Mammary epithelial cell (primary cell): ENCODE measurements at places on chromosomes 5 and 9.

GRCh38 chr5:112794410-112794809, 56.7 kb downstream of the APC start:
- DNase-seq, result no peak

DNA sequence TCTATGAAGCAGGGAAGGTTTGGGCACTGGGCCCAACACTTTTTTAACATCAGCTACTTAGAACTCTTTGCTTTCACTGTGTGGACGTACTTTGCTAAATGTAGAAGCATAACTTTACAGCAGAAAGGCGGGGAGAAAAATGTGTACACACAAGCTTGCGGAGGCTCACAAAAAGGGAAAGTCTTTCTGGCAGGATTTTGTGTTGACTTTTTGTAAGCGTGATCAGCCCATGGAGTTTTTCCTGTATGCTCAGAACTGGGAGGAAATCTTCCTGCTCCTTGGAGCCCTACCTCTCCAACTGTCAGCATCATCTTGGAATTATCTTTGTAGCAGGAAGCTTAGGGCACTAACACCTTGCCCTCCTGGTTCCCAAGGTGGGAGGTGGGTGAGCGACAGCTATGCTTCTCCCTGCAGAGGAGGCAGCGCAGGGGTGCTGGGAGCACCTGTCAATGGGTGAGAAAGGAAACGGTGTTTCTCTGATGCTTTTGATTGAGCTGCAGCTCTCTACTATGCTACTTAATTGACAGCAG, 321.9 kb downstream of the GADD45G start:
- no peak for DNase-seq

- no peak for DNase-seq
Measured at GRCh38 chr5:36238502-36239295, 3.0 kb downstream of the NADK2 start.

DNA sequence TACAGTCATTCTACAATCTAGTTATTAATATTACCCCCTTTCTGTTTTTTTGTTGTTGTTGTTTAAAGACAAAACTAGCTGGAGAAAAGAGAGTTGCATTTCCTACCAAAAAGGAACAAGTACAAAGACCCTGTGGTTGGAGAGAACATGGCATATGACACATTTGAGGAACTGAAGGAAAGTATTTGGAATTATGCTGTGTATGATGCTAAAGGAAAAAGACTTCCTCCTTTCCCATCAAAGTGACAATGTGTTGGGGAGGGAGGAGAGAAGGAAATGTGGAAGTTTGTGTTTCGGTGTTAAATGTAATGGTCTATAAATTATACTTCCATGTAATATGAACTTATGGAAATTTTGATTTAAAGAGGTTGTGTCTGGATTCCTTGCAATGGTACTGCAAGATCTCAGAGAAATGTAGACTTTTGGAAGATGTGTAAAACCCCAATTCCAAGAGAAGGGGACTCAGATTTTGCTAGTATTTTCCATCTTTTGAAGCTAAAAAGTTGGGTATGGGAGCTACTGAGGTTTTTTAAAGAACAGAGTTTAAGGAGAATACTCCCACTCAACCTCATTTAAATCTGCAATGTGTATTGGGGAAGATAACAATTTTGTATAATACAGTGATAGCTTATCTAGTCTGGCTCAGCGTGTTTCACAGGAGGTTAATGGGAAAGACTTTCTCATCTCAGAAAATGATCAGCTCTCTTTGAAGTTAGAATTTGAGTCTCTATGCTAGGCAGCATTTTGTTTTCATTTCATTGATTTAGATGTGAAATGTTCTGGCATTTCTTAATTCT, 15.4 kb upstream of the TNFSF8 start:
- DNase-seq, result no peak

DNA sequence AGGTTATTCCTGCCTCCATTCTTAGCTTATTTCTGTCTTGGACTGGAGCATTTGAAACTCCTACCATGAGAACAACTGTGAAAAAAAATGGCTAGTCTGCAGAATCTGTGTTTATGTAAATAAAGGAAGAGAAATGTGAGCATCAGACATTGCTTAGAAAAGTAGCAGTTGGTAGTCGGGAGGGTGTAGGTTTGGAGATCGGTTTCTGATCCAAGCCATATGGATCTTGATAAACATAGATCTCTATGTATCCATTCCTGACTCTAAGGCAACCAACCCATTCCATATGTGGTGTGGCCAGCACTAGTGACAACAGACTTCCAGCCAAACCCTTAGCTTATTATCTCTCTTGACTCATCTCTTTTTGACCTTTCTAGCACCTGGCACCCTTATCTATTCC, 127.1 kb downstream of the NMUR2 start:
- DNase-seq, result no peak

GRCh38 chr5:60997721-60998120, 52.7 kb downstream of the NDUFAF2 start:
- no peak for DNase-seq

DNA sequence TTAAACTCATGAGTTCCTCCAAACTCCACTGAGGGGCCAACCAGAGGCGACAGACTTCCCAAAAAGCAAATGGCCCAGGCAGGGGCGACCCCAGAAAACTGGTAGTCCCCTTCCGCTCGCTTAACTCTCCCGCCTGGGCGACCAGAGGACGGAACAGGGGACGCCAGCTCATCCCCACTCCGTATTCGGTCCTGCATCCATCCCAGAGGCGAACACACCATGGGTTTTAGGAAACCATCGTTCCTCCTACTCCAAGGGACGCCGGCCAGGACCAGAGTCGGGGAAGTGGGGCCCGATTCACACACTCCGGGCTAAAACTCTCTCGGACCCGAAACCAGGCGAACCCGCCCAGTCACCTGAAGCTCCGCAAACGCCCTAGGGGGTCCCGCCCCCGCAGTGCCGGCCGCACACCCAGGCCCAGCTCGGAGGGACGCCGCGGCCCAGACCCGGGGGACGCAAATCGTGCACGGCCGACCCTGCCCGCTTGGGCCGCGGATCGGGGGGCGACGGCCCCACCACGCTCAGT, 478 bp downstream of the TEX10 start:
- DNase-seq, result peak; percentile 41

GRCh38 chr9:130181678-130182380, 9.6 kb downstream of the NCS1 start:
- DNase-seq, result no peak

GRCh38 chr9:123784518-123784917, 145.4 kb downstream of the DENND1A start:
- DNase-seq, result peak; percentile 17

DNA sequence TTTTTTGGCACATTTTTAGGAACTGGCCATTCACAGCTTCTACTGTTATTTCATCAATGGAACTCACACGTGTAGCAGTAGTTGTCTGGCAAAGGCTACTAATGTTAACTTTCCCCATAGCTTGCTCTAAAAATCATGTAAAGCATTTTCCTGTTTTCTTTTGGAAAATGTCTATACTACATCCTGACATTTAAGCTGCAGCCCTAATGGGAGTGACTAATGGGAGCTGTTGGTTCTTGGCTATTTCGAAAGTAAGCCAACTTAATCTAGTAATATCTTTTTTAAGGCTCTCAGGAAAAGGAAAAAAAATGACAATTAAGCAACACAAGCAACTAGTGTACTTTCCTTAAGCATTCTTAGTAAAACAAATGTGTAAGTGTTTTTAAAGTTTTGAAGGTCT, 169.2 kb downstream of the SLC12A2 start:
- no peak for DNase-seq

DNA sequence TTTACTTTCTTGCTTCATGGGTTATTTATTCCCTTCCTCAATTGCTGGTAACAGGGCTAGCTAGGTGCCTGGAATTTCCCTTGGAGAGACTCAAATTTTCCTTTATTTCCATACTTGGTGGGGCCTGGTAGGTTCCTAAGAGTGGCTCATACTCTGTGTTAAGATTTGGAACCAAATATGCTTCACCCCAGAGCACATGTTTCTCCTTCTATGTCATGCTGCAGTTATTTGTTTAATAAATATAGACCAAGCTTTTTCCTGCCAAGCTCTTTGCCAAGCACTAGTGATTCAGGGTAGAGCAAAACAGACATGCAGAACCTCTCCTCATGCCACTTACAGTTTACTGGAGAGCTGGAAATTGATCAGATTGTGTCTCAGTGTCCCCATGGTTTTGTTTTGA, 290.3 kb upstream of the SGCD start:
- no peak for DNase-seq

GRCh38 chr9:116726602-116727001, 39.5 kb downstream of the TRIM32 start:
- no peak for DNase-seq

DNA sequence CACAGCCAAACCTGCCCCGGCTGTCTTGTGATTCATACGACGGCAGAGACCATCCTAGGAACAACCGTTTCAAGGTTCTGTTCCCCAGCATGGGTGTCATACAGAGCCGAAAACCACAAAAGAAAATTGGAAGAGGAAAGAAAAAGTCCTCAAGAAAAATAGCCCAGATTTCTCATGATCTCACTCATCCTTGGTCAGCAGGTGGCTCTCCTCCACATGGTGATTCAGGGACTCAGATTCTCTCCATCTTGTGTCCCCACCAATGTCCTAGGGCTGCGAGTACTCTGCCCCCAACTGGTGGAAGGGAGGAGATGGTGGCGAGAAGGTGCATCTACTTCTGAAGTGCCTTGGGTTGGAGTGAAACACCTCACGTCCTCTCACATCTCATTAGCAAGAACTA, 25.6 kb downstream of the PDZD2 start:
- peak; percentile 41 for DNase-seq

DNA sequence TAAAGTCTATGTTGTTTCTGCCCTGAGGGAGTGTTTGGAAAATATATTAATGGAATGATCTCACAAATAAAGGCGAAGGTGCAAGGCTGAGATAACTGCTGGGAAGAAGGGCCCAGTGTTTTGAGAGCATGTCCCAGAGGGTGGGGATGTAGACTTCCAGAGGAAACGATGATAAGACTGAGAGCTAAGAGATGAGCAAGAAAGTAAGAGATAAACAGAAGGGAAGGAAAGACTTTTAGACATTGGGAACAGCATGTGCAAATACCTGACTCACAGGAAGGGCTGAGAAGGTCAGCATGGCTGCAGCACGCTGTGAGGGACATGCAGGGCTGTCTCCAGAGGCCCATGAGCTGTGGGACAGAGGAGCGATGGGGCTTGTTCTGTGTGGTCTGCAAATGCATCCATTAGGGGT, 19.9 kb upstream of the ADRB2 start:
- DNase-seq, result no peak

GRCh38 chr9:104575456-104575855, 6.5 kb downstream of the OR13C8 start:
- no peak for DNase-seq

DNA sequence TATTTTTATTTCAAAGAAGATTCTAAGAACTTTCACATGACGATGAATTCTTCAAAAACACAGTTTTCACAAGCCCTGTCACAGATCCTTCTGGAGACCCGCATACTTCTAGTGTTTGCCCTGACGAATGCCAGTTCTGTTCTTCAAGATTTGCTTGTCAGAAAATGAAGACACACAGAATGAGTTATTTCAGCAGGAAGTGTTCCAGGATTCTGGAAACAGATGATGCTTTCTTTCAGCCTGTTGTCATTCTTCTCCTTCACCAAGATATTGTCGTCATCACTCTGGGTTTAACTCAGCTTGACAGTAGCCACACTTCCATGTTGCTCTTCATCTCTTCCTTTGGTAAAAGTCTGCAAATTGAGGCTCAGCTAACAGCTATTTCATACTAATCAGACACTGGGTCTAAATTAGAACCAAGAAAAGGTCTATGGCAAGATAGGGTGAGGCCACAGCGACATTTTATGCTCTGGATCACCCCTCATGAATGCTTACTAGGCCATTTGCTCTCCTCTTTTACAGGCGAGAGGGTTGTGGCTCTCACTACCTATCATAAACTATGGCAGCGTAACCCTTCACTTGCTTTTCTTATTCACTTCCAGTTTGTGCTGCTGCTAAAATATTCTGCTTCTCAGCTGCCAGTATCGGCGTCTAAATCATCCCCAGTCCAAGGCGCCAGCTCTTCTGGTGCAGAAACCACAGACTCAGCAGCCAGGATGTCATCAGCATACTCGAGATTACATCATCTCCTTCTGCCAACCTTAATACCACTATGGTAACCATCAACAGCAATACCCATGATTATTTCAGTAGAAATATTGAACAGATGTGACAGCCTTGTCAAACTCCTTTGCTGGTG, 159.6 kb upstream of the TBCA start:
- no peak for DNase-seq

DNA sequence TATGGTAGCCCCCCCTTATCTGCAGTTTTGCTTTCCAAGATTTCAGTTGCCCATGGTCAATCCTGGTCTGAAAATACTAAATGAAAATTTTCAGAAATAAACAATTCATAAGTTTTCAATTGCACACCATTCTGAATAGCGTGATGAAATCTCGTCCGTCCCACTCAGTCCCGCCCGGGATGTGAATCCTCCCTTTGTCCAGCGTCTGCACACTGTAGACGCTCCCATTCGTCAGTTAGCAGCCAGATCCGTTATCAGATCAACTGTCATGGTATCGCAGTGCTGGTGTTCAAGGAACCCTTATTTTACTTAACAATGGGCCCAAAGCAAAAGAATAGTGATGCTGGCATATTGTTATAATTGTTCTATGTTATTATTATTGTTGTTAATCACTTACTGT, 98.6 kb downstream of the TMEM215 start:
- DNase-seq, result no peak

- peak; percentile 32 for DNase-seq
Measured at GRCh38 chr5:17233488-17233887, 16.1 kb downstream of the BASP1 start.

- no peak for DNase-seq
Measured at GRCh38 chr5:105663671-105664070, 2007.1 kb downstream of the EFNA5 start.

- DNase-seq, result no peak
Measured at GRCh38 chr5:77761606-77762005, 14.5 kb downstream of the TBCA start.

DNA sequence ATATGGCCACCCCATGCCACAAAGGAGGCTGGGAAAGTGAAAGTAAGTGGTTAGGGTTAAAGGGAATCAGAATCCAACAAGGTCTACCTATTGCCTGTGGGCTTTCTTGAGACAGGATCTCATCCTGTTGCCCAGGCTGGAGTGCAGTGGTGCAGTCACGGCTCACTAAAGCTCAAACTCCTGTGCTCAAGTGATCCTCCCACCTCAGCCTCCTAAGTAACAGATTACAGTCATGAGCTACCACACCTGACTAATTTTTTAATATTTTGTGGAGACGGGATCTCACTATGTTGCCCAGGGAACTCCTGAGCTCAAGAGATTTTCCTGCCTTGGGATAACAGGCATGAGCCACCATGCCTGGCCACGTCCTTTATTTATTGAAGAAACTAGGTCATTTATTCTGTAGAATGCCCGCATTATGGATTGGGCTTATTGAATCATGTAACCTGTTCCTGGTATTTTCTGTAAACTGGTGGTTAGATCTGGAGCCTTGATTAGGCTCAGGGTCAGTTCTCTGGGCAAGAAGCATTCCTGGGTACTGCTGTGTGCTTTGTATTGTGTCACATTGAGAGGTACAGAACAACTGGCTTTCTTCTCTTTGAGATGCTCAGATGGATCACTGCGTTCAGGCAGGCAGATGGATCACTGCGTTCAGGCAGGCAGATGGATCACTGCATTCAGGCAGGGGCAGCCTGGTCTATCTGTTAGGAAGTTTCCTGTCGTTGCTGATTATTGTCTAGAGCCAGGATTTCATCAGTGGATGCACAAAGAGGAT, 41.6 kb downstream of the ERGIC1 start:
- DNase-seq, result peak; percentile 44
